Activated CD8-positive, alpha-beta memory T cell treated with anti-CD3 and anti-CD28 coated beads for 24 hours (primary cell): ENCODE measurements at places on chromosomes 11 and 22.
A peak's percentile ranks its signal among the peaks of the same experiment; 100 is the strongest.

DNA sequence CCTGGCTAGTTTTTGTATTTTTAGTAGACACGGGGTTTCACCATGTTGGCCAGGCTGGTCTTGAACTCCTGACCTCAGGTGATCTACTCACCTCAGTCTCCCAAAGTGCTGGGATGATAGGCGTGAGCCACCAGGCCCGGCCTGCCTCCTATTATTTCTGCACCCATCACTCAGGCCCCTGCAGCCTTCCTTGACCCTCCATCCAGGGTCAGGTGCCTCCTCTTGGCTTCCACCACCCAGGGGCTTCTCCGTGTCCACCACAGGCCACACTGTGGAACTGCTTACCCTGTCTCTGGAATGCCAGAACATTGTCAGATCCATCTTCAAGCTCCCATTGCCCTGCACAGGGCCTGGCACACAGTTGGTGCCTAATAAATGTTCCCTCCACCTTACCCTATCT, 75.4 kb upstream of the RTL6 start:
- DNase-seq, result peak; percentile 28

DNA sequence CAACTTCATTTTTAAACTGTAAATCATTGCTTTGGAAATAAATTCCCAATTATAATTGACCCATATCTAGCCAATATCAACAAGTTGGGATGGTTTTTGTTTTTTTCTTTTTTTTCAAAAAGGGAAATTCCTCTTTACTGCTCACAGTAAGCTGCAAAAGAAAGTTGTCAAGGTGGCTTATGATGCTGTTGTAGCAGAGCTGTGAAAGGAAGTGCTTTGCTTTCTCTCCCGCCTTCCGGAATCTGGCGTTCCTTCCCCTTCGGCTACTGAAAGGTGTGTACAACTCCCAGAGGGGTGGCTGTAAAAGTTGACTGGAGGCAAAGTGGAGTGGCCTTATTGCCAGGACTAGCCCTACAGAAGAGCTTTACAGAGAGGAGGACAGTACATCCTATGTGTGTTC, 16.2 kb upstream of the ADSL start:
- DNase-seq, result no peak

DNA sequence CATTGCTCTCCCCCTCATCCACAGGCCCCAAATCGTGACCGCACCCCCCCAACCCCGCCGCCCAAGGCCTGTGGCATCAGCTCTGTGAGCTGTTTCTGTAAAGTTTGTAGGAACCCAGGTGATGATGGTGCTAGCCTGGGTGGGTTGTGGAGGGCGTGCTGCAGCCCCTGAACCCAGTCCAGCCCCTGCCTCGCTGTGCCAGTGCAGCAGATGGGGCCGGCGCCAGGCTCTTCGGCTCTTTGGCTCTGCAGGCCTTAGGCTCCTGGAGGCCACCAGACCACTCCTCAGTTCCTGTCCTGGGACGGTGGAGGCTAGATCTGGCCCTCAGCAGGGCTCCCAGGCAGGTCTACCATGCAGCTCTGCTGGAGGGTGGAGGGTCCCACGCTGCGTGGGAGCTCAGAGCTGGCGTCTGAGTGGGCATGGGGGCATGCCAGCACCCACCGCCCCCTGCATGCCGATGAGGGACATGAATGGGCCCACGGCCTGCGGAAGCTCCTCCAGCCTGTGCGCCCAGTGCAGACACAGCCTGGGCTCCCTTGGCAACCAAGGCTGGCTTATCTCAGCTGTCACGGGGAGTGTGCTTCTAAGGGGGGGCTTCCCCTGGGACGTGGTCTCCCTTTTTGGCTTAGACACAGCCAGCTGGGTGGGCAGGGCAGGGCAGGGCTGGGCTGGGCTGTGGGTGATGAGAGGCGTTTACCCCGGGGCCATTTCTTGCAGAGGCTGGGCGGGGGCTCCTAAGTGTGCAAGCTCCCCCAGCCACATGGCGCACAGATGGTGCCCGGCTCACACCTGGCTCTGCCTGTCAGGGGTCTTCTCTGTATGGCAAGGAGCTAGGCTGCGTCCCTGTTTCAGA, 1187.6 kb downstream of the BRD1 start:
- DNase-seq, result no peak

GRCh38 chr11:12867531-12867930, 141.6 kb upstream of the RASSF10 start:
- DNase-seq, result no peak

DNA sequence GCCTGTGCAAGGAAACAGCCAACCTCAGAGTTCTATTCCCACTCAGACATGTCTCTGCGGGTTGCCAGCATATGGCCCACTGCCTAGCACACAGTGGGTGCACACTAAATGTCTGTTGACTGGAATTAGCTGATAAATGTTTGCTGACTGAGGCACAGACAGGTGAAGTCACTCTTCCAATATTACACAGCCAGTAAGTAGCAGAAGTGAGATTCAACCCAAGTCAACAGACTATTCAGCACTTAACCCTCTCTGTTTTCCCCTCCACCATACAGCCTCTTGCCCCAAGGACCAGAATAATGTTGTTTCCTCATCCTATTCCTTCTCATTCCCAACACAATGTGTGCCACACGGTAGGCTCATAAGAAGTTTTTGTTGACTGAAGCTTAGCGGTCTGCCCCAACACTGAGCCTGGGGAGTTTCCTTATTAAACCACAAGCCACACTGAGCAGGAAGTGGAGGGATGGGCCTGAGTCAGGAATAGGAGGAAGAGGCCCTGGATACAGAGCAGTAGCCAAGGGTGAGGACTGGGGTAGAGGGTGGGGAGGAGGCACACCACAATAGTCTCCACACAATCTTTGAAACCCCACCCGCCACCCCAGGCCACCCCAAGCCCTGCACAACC, 15.7 kb upstream of the IL10RA start:
- no peak for DNase-seq

DNA sequence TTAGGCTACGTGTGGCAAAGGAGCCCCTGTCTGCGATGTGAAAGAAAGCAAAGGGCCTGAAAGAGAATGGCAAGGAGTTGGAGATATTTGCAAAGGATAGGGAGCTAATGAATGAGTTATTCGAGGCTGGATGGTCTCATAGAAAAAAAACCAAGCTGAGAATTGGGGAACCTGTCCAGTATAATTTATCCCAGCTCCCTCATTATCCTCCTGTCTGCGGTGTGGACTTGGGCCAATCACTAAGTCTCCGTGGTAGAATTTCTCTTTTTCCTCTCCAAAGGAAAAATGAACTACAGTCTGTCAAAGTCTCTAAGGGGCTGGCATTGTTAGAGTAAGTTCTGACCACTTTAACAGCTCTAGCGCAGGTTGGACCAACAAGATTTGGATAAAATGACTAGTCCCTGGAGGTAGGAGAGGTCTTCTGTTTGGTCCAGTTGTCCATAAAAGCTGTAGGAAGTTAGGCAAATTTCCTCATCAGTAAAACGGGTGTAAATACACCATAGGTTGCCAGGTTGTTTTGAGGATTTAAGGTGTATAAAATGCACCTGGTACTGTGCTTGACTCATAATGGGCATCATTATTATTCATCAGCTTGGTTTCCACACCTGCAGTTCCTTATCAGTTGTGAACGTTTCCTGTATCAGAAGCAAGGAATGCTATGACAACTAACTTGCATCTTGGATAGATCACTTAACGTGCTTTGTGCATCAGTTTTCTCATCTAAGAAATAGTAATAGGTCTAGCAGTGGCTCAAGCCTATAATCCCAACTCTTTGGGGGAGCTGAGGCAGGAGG, 10.3 kb upstream of the CDON start:
- DNase-seq, result no peak

DNA sequence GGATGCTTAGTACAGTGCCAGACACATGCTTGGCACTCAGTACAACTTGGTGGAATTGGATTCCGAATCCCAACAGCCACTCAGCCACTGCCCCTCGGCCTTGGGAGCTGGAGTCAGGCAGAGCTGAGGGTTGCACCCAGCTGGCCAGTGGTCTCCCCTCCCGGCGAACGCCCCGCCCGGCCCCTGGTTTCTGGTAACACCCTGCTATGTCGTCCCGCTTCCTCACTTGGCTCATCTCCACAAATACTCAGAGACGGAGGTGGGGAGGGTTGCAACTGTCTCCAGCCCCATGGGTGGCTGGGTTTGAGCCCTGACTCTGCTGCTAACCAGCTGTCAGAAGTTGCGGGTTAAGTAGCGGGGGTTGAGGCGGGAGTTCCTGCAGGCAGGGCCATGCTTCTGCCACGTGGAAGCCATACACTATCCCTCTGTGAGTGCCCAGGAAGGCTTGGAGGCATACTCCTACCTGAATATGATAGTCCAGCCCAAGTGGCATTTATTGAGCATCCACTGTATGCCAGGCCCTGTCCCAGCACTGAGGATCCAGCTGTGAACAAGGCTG, 67.1 kb downstream of the GRIK4 start:
- no peak for DNase-seq

DNA sequence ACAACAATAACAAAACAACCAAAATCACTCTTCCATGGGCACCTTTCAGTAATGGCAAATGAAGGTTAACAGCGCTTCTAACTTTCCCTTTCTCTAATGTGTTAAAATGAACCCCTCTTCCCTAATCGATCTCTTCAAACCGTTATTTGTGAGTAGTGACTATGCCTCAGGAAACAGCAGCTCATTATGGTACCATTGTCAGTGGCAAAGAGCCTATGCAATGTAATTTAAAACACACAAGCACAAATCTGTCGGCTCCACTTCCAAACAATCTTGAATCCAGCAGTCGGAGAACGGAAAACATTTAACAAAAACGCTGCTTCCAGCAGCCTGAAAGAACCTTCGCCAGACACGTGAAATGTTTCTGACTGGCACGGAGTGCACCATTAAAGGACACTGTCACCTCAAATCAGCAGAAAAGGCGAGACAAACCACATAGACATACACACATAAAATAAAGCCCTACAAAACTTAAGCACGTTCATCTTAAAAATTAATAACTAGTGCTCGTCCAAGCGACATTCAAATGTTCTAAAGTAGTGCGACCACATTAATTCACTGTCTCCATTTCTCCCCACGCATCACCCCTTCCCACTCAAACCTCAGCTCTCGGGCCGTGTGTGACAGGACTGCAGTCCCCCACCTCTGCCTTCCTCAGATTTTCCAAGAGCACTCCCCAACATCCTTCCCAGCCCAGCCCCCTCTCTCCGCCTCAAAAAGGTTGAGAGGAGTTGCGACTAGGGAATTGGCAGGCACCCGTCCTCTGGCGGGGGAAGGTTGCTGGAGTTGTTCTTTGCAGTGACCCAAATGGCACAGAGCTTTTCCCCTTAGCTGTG, 748 bp downstream of the RAB30 start:
- peak; percentile 78 for DNase-seq

DNA sequence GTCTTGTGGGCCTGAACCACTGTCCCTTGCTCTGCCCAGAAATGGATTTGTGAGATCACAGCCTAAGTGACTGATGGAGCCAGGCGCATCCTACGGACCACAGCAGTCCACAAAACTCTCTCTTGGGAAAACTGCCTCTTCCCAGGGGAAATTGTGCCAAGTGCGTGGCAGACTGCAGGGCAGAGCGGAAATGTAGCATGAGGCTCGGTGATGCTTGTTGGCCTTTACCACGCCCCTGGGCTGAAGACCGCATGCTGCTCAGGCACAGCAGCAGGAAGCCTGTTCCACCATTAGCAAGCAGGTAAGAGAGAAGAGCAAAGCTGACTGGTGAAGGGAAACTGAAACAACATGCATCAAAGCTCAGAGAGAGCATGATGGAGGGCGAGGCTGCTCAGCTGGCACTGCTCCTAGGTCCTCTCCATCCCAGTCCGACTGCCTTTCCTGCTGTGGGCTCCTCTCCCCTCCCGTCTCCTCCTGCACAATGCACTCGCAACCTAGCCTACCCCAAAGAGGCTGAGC, 26.5 kb upstream of the SCARF2 start:
- DNase-seq, result peak; percentile 78

DNA sequence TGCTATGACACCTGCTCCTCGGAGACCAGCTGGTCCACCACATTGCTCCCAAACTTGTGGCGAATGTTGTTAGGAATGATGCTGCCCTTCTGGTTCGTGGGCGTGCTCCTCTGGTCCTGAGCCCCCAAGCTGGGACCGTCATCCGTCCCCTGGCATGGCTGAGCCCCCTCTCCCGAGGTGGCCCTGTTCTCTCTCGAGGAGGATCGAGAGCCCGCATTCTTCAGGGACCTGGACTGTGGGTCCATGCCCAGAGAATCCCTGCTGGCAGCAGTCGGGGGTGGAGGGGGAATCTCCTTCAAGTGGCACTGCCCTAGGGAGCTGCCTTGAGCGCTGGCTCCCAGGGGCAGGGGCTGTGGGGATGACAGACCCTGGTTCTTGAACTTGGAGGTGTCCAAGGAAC, 17.4 kb downstream of the TST start:
- DNase-seq, result no peak

DNA sequence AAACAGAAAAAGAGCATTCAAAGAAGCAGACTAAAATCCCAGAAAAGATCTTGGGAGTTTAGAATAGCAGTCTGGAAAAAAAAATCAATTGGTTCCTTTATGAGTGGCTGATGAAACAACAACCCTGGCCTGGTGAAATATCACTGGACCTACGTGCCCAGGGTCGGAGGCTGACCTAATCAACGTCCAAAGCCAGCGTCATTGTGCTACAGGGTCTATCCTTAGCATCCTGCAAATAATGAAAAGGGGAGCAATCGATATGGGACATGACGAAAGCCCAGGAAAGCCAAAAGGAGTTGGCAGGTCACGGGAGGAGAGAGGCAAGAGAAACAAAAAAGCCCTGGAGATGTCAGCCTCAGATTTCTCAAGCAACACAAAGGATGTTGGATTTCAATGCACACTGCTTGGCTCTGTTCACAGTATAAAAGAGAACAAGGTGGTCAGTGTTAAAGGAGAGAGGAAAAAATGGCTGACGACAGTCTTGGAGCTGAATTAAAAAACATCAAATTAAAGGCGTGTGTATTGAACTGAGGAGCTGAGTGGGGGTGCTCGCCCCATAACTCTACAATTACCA, 148.8 kb downstream of the BLID start:
- no peak for DNase-seq

DNA sequence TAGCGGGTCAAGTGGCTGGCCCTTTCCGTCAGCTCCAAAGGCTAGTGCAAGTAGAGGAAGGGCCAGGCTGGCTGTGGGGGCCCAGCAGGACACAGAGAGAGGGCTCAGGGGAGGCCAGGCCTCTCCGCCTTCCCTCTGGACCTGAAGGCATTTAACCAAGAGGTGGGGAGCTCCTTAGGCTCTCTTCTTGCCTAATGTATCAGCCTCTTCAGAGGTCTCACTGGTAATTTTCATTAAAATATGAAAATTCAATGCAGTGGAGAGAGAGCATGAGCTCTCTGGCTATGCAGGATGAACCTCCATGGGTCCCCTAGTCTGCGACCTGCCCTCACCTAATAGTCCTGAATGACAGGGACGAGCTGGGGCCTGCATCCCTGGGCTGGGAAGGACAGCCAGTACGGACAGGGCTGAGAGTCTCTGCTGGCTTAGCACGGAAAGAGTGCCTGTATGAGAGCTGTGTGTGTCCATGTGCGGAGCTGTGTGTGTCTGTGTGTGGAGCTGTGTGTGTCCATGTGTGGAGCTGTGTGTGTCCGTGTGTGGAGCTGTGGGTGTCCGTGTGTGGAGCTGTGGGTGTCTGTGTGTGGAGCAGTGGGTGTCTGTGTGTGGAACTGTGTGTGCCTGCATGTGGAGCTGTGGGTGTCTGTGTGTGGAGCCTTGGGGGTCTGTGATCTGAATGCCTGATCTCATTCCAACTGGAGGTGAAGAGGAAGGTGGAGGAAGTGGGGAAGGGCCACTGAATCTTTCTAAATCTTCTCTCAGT, 2.4 kb downstream of the ALX4 start:
- DNase-seq, result no peak
